ENCODE measurements at places on chromosomes 4 and X.
A peak's percentile ranks its signal among the peaks of the same experiment; 100 is the strongest.

GRCh38 chr4:109873791-109874514 lies 26.0 kb downstream of the LRIT3 start:
- no peak for DNase-seq

DNA sequence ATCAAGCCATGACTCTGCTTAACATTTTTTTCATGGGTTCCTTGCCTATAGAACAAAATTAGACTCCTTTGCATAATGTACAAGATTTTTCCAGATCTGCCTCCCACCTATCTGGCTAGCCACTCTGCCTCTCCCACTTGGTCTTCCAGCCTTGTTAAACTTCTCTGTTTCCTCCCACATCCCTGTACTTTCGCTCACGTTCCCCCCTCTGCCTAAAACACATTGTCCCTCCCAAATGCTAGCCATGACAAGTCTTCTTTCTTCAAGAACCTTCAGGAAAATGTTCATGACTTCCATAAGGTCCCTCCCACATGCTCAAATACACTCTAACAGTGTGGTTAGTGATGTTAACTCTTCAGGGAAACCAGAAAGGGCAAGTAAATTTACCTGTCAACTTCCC lies 214.6 kb downstream of the ADGRA3 start:
- no peak for DNase-seq

- no peak for DNase-seq
Observed at GRCh38 chrX:137143864-137144263, 110.1 kb upstream of the GPR101 start.

DNA sequence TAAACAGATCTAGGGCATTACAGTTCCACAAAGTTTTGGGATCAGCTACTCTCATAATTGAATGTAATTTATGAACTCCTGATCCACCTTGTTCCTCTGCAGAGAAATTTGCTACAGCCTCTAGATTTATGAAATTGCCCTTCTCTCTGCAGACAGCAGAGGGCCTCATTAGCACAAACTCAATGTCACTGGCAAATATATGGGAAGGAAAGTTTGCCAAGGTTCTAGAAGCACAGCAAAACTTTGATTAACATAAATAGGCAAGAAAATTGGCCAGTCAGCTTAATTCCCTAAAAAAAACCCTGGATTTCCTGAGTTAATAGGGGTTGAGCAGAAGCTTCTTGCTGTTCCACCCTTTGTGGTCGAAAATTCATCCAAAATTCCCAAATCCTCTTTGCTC lies 31.5 kb downstream of the PRPS1 start:
- no peak for DNase-seq

GRCh38 chr4:16078195-16078760 lies 5.5 kb downstream of the PROM1 start:
- DNase-seq, result no peak

DNA sequence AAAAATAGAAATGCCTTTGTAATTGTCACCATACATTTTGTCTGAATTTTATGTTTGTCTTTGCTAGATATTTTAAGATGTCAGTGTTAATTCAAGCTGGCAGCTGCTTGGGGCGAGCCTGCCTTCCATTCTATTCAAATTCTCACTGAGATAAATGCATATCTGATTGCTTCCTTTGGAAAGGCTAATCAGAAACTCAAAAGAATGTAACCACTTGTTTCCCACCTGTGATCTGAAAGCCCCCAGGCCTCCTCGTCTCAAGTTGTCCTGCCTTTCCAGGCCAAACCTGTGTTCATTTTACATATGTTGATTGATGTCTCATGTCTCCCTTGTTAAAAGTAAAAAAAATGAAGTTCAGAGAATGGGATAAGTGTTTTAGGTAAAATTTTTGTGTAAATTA lies 318.7 kb upstream of the TECRL start:
- no peak for DNase-seq

- no peak for DNase-seq
Observed at GRCh38 chr4:101599620-101600019, 190.9 kb upstream of the BANK1 start.

- DNase-seq, result no peak
Observed at GRCh38 chr4:34922325-34922724, 1322.0 kb downstream of the ARAP2 start.

DNA sequence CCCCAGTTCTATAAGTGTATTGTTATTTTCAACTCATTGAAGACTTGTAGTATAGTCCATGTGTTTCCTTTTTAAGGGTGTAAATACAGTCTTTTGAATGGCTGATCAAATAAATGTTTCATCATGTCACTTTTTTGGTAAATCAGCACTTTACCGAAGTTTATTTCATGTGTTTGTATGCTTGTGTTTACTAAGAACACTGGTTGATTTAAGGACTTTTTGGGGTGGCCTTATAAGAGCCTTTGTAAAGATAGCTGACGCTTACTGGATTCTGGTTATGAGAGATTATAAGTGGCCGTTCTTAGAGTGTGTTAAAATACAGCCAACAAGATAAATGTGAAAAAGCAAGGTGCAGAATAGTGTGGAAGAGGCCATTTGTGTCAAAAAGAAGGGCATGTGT lies 2.6 kb downstream of the UBE2K start:
- no peak for DNase-seq

GRCh38 chr4:5884796-5885195 lies 8.1 kb downstream of the CRMP1 start:
- no peak for DNase-seq

DNA sequence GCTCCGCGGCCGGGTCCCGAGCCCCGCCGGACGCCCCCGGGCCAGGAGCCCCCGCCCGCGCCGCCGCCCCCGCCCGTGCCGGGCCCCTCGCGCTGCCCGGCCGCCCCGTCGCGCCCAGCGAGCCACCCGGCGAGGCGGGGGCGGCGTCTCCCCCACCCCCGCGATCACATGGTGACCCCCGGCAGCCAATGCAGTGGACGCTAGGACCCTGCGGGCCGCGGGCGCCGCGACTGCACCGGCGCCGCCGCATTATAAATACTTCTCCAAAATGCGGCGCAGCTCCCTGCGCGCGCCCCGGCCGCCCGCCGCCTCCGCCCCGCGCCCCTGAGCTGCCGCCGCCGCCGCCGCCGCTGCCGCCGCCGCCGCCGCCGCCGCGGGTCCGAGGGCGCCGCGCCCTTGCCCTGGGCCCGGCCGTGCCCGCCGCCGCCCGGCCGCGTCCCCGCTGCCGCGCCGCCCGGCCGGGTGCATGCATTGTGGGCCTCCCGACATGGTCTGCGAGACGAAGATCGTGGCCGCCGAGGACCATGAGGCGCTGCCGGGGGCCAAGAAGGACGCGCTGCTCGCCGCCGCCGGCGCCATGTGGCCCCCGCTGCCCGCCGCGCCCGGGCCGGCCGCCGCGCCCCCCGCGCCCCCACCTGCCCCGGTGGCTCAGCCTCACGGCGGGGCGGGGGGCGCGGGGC lies at the start of gene NAT8L:
Gene NAT8L (plus strand): TSS at position 282 of the 680 bp plus-strand sequence. CDS start 185 bp downstream, at position 467.
- peak; percentile 48 for DNase-seq

DNA sequence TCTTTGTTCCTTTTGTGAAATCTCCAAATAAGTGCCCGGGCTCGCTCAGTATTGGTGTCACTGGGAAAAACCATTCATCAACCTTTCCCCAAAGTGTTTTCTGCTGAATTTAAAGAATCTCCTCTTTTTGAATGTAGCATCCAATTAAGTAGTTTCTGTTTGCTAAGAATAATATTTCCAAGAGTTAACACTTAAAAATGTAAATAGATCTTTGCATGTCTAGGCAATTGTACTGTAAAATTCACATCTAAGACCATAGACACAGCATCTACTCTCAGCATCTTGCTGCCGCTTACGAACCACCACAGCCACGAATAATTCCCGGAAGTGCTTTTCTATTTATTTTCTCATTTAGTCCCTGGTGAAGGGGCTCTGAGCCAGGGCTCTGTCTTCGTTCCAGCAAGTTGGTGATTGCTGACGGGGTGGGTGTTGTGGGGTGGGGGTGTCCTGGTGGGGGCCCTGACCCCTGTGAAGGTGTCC lies 1.4 kb downstream of the NSG1 start:
- DNase-seq, result no peak

GRCh38 chr4:6910340-6910959 lies 824 bp downstream of the TBC1D14 start:
- DNase-seq, result no peak

- no peak for DNase-seq
Observed at GRCh38 chr4:140242357-140243277, 88.6 kb upstream of the MAML3 start.

DNA sequence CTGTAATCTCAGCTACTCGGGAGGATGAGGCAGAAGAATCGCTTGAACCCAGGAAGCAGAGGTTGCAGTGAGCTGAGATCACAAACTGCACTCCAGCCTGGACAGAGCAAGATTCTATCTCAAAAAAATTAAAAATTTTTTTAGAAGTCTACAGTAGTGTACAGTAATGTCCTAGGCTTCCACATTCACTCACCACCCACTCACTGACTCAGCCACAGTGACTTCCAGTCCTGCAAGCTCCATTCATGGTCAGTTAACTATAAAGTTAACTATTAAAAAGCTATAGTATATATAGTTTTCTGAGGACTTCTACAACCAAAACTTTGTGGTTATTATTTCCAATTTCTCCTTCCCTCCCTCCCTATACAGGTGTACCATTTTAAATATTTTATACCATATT lies 34.7 kb upstream of the NEUROG2 start:
- no peak for DNase-seq

- DNase-seq, result no peak
Observed at GRCh38 chr4:7434766-7435150, at the start of gene PSAPL1. PSAPL1 (minus strand) TSS chr4:7434930; CDS start chr4:7434879, 51 bp downstream.

GRCh38 chr4:95867919-95868318 lies 28.0 kb downstream of the PDHA2 start:
- no peak for DNase-seq

DNA sequence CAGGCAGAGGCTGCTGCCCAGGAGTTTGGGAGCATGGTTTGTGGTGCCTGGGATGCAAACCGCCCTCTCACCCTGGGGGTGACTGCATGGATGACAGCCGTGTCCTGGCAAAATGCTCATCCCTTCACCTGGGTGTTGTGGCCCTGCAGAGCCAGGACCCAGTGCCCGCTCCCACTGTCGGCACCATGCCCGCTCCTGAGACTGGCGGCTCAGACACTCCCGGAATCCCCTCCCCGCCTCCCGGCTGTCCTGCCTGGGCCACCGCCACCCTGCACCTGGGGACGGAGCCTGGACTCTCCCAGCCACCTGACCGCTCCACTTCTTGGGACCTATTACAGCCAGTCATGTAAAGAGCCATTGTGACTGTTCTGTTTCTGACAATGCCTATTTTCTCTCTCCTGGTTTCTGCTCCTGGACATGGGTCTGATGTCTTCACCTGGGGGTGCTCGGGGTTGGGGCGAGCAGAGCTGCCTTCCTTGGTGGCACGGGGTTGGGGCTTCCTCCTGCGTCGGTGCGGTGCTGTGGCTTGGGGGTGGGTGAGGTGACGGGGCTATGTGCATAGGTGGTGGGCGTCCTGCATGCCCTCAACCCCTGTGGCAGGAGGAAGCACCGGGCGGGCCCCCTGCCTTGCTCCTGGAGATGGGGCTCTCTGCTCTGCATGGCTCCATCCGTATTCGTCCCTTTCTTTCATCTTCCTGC lies 30.9 kb downstream of the LRPAP1 start:
- DNase-seq, result peak; percentile 28

Data from Right ventricle myocardium inferior (tissue), 1 donor.